Stimulated activated CD4-positive, alpha-beta T cell treated with anti-CD3 and anti-CD28 coated beads, Interleukin-2, amount 100 ng/mL, for 4 hours (primary cell): ENCODE measurements at places on chromosomes 2 and 18.

- no peak for DNase-seq
Measured at GRCh38 chr2:69765096-69765380, 23.1 kb downstream of the ANXA4 start.

DNA sequence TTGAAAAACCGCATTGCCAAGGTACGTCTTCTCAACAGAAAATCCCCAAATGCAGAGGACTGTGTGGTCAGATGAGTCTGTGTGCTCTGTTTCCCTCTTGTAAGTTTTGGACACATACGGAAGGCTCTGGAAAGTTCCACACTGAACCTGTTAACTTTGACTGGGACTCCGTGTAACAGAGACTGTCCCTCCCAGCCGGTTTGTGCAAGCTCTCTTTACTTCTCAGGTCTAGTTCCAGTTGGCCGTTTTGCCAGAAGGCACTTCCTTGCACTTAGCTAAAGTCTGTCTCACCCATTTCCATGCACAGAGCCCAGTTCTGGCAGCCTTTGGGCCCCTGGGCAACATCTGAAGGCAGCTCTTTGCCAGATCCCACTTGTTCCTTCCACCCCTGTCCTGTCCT lies 22.0 kb downstream of the EFHD1 start:
- DNase-seq: no peak

GRCh38 chr2:54587171-54588016 lies 131.3 kb downstream of the SPTBN1 start:
- no peak for DNase-seq

GRCh38 chr2:11248-11941 lies 34.9 kb downstream of the FAM110C start:
- peak; percentile 25 for DNase-seq

DNA sequence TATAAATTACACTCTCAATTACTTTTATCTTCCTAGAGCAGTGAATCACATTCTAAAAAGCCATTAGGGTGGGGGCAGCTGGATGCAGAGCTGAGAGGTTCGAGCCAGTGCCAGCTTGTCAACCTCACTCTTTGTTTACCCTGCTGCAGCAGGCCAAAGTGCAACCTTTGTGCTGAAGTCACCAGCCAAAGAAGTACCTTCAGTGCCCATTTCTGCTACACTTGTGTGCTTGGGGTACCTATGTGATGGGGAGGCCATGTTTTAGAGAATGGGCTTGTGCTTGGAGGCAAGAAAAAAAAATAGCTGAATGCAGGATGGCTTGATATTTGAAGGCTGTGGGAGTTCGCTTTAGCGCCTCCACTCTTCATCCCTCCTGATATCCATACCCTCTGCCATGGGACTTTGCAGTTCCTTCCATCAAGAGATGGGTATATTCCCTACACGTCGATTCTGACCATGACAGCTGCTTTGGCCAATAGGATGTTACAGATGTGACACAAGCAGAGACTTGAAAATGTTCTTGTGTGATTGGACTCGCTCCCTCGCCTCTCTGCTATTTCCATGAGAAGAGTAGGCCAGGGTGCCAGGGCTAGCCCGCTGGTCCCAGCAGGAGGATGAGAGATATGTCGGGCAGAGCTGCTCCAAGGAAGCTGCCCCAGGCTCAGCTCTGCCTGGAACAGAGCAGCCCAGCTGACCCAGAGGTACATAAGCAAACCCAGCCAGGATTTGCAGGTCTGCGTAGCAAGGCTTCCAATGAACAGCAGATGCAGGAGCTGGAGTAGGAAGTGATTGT lies 12.7 kb upstream of the FZD5 start:
- no peak for DNase-seq

GRCh38 chr18:6009756-6010155 lies 114.4 kb upstream of the TMEM200C start:
- no peak for DNase-seq

DNA sequence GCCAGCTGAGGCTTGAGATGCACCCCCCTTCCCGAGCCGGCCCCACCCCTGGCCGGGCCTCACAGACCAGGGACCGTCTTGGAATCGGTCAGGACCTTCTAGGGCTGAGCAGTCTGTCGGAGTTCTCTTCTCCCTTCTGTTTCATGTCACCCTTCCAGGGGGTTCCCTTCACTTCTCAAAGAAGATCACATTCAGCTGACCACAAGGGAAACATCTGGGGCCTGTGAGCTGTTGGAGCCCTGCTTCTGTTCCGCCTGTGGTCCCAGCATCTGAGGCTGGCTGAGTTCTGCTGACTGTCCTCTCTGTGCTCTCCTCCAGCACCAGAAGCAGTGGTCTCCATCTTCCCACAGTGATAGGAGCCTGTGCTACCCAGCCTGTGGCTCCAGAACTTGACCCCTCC lies 106.5 kb downstream of the SEPTIN10 start:
- DNase-seq: no peak

GRCh38 chr2:64276417-64277095 lies 132.3 kb upstream of the PELI1 start:
- no peak for DNase-seq

GRCh38 chr2:241771286-241772062 lies 5.1 kb upstream of the GAL3ST2 start:
- no peak for DNase-seq

DNA sequence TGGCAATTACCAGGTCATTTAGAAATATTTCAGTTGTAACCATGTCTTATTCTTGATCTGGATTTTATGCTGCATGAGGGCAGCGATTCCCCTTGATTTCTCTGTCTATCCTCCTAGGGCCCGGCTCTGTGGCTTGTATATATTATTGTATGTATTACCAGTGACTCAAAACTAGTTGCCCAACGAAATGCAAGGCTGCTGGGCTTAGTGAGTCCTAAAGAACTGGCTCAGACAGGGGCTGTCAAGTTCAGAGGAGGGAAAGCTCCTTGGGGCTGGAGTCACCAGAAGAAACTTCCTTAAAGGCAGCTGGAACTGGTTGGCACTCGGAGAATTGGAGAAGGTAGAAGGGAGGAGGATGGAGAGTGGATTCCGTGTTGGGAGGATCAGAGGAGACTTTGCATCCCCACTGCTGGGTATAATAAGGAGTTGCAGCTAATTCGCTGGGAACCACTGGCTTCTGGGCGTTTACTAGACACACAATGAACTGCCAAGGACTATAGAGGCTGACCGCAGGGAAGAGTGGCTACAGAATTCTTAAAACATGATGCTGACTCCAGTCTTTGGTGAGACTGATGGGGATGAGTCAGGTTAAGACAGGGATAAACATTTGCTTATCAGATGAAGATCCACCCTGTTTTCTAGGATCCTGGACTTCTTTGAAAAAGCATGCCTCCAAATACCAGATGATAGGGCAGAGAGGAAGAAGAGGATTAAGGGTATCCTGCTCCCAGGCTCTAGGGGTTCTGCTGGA lies 104.3 kb downstream of the PRKCE start:
- no peak for DNase-seq

DNA sequence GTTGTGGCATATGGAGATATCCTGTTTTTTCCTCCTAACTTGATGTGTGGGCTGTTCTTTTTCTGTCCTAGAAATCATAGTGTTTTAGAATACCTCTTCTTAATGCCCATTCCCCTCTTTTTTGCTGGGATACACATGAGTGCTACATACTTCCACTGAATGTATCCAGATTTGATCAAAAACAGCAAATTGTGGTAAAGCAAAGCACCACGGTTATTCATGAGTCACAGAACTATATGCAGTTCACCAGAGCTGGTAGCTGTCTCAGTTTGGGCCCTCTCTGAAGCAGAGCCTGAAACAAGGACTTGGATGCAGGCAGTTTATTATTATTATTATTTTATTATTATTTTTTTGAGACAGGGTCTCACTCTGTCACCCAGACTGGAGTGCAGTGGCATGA lies 69.9 kb upstream of the CTLA4 start:
- no peak for DNase-seq
